CD4-positive, alpha-beta T cell treated with Interleukin-12 subunit alpha and Interleukin-12 subunit beta, for 1 hour (primary cell): ENCODE measurements at places on chromosomes 5 and 9.

DNA sequence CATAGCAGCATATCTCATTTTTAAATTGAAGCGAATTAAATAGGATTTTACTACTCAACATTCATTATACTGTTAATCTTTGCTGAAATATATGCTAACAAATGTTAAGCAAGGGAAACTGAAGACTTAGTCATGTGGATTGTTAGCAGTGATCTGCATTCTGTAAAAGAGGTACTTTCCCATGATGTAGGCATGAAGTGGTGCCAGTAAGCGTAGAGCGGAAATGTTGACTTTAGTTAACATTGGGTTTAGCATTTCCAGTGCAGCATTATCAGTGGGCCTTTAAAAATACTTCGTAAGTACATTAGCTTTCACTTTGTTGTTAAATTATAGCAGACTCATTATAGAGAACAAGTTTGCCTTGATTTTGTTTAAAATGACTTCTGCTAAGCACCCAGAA, 130.3 kb downstream of the CDC42SE2 start:
- peak; percentile 86 for DNase-seq

DNA sequence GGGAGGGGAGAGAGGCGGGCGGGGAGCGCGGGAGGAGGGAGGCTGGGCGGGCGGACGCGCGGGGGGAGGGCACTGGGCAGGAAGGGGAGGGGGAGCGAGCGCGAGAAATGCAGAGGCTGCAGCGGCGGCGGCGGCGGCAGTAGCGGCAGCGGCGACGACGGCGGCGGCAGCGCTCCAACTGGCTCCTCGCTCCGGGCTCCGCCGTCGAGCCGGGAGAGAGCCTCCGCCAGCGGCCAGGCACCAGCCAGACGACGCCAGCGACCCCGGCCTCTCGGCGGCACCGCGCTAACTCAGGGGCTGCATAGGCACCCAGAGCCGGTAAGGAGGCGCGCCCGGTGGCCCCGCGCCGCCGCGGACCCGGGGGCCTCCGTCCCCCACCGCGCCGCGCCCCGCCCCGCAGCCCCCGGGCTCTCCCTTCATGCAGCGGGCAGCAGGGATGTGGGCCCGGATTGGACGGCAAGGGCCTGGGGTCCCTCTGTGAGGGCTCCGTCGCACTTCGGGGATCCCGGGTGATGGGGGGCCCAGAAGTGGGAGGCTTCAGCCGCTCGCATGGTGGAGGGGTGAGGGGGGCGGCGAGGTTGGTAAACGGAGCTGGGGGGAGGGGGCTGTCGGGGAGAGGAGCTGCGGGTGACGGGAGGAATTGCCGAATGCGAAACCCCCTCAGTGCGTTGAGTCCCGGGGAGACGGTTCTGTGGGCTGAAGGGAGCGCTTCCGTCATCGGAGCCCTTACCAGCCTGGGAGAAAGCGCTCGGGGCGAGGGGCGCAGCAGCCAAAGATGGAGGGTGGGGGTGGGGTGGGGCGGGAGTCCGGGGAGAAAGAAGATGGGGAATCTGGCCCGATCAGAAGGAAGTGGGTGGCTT, at the start of gene BASP1:
TSS of gene BASP1 (plus strand) at position 139 of the 860 bp plus-strand sequence. CDS start 57,586 bp downstream, outside the sequence.
- DNase-seq, result peak; percentile 28

- DNase-seq, result peak; percentile 14
Measured at GRCh38 chr9:20319641-20320337, 302.5 kb downstream of the MLLT3 start.

DNA sequence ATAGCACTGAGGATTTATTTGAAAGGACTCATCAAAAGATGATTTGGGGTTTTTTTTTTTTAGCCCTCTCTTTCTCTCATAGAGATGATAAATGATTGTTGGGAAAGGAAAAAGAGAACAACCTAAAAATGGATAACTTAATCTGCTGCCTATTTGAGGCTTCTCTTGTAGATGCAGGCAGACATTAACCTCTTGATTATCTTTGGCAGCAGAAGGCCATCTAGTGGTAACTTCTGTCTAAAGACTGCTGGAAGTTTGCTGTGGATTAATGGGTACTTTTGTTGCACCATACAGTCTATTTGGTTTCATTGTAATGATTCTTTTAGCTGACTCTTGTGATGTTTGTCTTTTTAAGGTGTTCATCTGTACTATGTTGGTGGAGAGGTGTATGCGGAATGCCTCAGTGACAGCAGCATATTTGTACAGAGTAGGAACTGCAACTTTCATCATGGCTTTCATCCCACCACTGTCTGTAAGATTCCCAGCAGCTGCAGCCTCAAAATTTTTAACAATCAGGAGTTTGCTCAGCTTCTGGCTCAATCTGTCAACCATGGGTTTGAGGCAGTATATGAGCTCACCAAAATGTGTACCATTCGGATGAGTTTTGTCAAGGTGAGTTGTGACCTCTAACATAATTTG, 18.8 kb downstream of the SMIM32 start:
- peak; percentile 15 for DNase-seq

GRCh38 chr5:2887481-2888348, 136.2 kb upstream of the IRX2 start:
- DNase-seq, result no peak

DNA sequence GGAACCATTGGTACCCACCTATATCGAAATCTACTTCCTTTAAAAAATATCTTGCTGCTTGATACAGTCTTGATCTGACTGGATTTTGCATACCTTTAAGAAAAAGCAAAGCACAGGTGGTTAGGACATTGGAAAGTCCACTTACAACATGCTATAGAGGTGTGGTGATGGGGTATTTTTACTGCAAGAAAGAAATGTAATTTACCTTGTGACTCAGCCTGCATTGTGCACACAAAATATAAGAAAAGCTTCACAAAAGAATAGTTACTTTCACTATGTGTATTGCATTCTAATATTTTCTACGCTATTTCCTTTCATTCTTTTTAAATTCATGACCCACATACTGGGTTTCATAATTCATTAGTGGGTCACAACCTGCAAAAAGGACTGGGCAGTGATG, 236.2 kb upstream of the RASEF start:
- DNase-seq, result no peak

DNA sequence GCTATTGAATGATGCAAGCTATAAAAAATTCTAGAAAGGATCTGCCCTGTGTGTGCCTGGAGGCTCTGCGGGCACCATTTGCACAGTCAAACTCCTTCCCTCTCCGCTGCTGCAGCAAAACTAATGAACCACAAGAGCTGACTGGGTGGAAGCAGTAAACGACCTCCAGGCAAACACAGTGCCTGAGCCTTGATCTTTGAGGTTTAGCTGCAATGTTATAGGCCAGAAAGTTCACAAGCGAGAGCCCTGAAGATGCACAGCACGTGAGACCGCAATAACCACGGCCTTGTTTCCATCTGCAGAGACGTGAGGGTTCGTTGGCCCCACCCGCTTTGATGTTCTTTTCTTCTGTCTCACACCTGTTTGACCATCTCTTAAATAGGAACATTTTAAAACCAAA, 69.2 kb upstream of the S1PR3 start:
- DNase-seq, result peak; percentile 50

GRCh38 chr9:79977510-79978197, 405.9 kb downstream of the TLE4 start:
- DNase-seq, result no peak

- no peak for DNase-seq
Measured at GRCh38 chr9:14189146-14189545, 124.8 kb downstream of the NFIB start.

DNA sequence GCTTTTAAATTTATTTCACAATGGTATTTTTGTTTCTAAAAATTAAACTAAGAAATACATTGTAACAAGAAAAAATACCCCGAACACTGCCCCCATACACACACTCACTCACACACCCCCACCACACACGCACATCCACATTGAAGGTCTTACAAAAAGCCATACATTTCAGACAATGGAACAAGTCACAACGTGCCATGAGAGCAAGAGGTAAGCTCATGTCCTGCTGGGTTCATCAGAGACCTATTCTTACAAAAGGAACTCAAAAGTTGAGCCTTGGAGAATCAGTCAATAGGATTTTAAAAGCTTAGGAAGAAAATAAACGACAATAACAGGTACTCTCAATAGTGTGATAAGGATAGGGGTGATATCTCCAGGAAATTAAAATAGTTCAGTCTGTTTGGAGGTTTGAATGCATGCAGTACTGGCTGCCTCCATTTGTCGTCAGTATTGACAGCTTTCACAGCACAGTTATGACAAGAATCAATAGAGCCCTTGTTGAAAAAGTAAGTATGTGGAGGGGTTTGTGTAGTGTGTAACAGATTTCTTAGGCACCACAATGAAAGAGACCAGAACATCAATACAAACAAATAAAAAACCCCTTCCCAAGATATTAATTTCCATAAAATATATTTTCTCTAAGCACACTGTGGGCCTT, 1826.2 kb upstream of the CDH6 start:
- DNase-seq, result no peak

GRCh38 chr9:130370226-130370625, 74.5 kb upstream of the ASS1 start:
- no peak for DNase-seq

DNA sequence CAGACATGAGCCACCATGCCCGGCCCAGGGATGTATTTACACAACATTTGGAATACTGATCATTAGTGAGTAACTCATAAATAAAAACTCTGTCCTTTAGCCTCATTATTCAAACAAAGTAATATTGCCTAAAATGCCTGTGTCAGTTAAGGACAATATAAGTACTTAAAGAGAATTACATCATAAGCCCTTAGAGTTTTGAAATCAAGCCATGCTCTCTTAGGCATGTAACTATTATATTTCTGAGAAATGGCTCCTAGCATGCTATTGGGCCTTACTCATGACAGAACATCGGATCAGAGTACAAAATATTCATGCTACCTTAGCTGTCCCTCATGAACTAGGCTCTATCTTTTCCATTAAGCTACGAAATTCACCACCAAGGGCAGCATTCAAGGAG, 309.3 kb downstream of the CHSY3 start:
- no peak for DNase-seq

DNA sequence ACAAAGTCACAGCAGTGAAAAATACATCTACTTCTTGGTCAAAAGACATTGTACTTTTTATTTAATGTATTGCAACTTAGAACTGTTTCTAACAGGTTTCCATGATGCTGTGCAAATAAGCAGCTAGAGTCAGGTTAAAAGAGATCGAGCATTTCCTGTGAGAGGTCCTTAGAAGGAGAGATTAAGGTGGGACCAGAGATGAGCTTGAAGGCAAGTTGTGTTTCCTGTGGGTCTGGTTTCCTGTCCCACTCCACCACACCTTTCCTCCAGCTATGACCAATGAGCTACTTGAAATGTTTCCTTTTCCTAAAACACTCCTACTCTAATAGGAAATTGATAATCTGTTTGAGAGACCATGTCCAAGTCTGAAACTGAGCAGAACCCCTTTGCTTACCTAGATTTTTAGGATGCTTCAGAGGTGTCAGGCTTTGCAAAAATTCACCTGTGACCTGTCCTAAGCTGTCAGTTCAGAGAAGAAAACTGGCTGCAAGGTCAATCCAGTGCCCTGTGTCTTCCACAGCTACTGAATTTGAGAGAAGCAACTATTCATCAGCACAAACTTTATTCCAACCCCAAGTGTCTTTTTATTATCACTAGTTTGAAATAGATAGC, 13.1 kb upstream of the RLN1 start:
- DNase-seq, result peak; percentile 42

GRCh38 chr5:127410959-127411358, 106.5 kb upstream of the PRRC1 start:
- no peak for DNase-seq

DNA sequence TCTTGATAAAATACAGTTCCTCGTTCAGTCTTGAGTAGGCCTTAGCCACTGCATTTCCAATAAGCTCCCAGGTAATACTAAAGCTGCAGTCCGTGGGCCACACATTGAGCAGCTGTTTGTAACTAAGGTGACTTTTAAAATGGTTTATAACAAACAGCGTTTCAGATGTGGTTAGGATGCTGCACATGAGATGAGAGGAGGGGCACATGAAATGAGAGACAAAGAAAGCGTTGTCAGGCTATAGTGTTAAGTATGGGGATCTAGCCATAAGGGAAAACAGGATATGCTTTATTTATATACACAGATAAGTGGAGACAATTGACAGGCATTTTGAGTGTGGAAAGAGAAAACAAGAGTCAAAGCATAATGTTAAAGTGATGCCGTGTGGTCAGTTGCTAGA, 89.9 kb downstream of the PAM start:
- DNase-seq, result no peak

GRCh38 chr9:86034863-86035734, 64.3 kb downstream of the GOLM1 start:
- no peak for DNase-seq

- no peak for DNase-seq
Measured at GRCh38 chr9:97551308-97551707, 49.8 kb downstream of the TMOD1 start.

DNA sequence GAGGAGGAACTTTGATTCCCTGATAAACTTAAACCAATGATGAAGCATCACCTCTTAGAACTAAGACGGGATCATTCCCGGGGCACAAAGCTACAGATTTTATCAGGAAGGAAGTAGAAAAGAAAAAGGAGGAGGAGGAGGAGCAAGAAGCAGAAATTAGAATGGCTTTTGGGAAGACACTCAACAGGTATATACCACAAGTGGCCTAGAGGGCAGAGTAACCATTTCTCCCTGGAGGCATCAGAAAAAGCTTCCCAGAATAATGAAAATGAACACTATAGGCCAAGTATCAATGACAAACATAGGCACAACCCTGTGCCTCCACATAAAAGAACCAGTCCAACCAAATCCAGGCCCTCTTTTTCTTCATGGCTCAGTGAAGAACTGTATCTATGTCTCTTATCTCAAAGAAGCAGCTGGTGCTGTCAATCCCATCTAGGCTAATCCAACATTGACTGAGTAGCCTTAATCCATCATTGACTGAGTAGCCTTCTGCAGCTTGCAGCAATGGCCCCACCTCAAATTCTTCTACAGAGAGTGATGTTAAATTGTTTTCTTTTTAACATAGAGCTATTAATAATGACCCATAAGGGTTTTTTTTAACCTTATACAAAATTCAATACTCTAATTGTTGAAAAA, 178.8 kb upstream of the KIF2A start:
- no peak for DNase-seq

- no peak for DNase-seq
Measured at GRCh38 chr5:78002690-78003089, 226.6 kb upstream of the TBCA start.

DNA sequence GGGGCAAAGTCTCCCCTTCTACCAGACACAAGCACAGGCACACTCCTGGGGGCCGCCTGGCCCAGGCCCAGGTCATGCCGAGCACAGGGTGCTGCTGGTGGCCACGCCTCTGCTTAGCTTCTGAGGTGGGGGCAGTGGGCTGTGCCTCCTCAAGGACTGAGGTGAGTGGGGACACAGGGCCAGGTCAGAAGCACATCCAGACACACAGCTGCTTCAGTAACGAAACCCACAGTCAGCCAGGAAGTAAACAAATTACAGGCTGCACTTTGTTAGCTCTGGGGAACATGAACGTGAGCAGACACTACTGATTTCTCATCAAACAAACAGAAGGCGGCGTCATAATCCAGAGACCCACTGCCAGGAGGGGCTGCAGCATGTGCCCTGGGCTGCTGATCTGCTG, 192.4 kb downstream of the HSPA4 start:
- no peak for DNase-seq

- no peak for DNase-seq
Measured at GRCh38 chr5:108420158-108420557, 38.3 kb upstream of the FBXL17 start.
